ENCODE measurements at places on chromosomes 4 and X.

- DNase-seq, result no peak
Observed at GRCh38 chrX:106177106-106177981, 9.2 kb downstream of the PWWP3B start.

- DNase-seq, result no peak
Observed at GRCh38 chrX:10512741-10513140, 107.6 kb downstream of the MID1 start.

GRCh38 chr4:23946299-23946698 is 56.5 kb upstream of the PPARGC1A start:
- DNase-seq, result no peak

GRCh38 chr4:40196724-40197281 is at the start of gene RHOH:
TSS of gene RHOH (plus strand) at chr4:40197031. CDS start at chr4:40243387, 46,356 bp downstream.
- DNase-seq, result peak; percentile 45

DNA sequence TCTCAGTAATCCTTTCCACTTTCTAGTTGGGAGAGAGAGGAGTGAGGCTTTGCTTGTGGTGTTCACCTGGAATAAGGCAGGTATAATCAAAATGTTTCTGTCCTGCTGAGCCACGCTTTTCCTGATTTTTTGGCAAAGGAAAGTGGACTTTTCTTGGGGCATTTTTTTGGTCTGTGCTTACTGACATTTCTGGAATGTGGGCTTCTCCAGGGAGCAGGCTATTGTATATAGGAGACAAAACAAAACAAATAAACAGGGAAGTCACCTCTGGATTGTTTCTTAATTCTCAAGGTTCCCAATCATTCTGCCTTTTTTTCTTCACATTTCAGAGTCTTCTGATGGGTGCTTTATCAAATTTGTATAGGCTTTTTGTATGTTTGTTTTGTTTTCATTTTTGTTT is 25.7 kb upstream of the RP2 start:
- no peak for DNase-seq

- DNase-seq, result no peak
Observed at GRCh38 chr4:169984745-169985144, 41.5 kb downstream of the MFAP3L start.

- no peak for DNase-seq
Observed at GRCh38 chr4:26356081-26356501, 35.3 kb downstream of the RBPJ start.

DNA sequence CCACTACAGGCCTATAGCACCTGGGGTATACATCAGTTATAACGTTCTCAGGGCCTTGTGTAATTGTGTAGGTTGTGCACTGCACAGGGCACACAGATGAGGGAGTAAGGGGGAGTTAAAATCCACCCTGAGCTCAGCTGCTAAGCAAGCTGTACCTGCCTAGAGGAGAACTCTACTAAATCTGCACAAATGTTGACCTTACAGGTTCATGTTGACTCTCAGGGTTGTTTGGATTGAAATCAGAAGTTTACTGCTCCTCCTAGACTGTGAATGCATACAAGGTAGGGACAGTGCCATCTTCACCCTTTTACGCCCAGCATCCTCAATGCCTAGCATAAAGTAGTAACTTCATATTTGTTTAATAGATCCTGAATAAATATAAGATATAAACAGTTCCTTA is 89.8 kb downstream of the SMARCA1 start:
- no peak for DNase-seq

DNA sequence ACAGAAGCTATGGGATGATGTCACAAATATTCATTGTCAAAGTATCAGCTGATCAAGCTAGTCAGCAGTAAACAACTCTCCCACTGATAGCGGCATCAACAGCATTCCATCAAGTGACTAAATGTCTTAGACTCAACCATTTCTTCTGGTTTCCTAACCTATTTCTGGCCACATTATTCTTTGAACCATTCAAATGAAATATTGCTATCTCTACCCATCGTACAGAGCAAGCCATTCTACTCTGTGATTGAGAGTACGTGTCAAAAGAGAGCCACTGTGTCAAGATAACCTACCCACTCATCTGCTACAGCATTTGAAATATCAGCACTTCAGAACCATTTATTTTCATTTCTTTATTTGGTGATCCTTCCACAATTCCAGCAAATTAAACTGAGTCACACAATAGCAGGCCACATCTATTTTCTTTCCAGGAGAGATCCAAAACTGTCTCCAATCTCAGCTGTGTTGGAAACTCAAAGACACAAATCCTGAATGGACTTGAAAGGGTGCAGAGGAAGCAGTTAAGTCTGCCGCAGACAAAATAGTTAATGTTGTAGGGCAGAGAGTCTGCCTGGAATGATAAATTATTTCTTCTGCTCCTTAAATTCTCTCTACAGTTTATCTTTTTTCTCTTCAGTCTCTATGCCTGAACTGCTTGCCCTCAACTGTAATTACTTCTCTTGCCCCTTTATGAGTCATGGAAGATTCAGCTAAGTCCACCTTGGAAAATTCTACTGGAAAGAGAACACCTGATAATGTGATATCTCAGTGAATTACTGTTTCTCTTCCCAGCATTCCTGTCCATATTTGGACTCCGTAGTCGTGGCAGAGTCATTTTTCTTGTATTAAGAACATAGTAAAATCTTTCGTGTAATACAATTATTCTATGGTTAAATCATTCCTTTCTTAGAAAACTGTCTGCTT is 364.8 kb downstream of the PDGFC start:
- no peak for DNase-seq

GRCh38 chr4:15171725-15172124 is 169.4 kb downstream of the CPEB2 start:
- no peak for DNase-seq

DNA sequence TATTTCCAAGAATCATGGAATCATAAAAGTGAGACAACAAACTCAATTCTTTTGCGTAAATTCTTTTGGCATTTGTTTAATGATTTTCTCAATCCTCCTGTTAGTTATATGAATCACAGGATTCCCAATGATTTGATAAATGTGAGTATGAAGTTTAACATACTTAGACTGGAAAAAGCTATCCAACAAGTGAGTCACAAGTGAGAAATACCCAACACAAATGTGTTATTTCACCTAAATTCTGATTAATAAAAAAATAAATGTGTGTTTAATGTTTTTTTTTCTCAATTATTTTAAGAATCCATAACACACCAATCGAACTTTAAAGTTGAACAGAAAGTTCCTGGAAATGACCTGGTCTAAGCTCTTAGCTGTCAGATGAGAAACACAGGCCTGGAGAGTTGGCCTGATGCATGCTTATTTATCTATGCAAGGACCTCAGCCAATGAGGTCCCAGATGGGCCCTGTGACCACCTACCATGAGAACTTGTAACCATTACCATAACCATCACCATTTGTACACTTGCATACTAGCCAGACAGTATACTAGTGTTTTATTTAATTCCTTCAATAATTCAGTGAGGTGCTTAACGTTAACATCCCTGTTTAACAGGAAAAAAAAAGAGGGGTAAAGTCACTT is 386.7 kb downstream of the SPRY1 start:
- DNase-seq, result no peak

DNA sequence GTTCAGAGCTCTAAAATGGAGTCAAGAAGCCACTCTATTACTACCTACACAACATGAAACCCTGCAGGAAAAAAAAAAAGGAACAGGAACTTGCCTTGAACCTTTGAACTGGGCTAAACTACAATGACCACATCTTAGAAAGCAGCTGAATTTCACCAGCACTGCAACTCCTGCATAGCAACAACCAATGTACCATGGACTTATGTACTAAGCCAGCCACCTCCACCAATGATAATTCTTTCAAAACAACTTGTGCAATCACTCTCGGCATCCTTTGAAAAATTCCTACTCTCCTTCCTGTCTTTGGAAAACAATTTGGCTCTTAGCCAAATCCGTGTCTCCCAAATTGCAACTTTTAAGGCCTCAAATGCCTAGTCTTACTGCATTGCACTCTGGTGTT is 26.8 kb upstream of the FMR1 start:
- DNase-seq, result no peak

- DNase-seq, result no peak
Observed at GRCh38 chr4:84611531-84611930, 28.6 kb downstream of the CDS1 start.

DNA sequence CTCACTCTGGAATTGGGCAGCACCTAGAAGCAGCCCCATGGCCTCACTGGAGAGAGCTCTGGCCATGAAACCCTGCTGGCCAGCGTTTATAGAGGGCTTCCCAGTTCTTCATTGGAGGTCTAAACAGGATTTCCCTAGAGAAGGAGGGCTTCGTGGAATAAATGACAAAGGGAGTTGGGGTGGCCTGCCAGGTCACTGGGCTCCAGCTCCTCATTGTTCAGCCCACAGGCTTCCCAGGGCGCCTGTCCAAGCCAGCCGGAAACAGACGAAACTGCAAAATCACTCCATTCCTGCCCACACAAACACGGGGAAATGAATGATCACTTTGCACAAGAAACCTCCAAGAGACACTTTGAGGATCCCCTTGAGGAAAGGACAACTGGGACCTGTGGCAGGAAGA is 189.7 kb downstream of the TSPAN5 start:
- no peak for DNase-seq
